ENCODE measurements at places on chromosomes 11 and 22.

- no peak for DNase-seq
Observed at GRCh38 chr22:36520423-36520822, 8.5 kb downstream of the EIF3D start.

DNA sequence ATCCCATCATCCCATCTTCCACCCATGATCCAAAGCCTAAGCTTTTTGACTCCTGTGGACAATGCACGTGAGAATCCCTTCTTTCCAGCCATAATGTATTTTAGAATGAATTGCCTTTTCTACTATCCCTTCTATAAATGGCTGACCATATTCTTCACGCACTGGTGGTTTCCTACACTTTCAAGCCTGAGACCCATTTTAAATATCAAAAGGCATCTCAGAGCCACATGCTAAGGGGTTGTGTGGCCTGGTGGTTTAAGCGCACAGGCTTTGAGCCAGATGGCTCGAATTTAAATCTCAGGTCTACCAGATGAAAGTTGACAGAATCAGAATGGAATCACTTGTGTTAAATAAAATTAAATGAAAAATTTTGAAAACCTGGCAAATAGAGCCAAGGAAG lies 54.5 kb downstream of the C11orf91 start:
- DNase-seq, result no peak

DNA sequence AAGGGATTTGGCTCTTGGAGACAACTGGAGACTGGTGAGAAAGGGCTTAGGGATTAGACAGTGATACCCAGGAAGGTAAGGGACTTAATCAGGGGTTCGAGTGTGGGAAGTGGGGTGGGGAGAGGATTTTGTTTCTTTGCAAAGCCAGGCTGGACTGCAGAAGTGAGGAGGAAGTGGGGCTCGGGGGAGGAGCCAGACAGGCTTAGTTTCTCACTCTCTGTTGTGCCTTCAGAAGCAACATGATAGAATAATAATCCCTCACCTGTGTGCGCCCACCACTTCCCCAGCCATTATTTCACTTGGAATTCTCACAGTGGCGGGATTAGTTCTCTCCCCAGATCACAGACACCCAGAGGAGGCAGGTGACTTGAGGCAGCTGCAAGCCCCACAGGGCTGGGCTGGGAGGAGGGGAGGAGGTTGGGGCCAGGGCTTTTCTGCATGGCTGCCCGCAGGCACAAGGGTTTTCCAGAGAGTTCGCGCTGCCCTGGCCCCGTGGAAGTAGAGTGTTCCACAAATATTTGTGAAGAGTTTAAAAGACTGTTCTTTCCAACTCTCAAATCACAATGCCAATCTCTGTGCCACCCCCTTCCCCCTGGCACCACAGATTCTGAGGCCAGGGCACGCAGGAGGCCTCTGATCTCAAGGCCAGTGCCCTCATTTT lies 4.0 kb upstream of the SEC14L2 start:
- DNase-seq, result no peak

GRCh38 chr11:859394-860131 lies 16.9 kb downstream of the TSPAN4 start:
- DNase-seq, result no peak

- no peak for DNase-seq
Observed at GRCh38 chr11:44611687-44612434, 46.4 kb downstream of the CD82 start.

DNA sequence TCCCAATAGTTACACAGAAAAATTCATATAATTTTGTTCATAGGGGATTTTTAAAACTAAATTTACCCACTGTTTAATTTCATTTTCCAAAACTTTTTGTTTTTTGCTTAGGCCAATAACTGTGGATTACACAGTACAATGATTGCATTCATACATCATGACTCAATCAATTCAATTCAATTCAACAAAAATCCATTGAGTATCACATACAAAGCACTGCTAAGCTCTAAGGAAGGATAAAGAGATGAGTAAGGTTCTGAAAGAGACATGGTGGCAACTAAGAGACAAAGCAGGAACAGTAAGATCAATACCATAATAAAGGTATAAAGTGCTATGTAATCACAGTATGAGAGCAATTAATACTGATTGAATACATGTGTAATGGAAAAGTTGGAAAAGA lies 9.4 kb upstream of the LAYN start:
- no peak for DNase-seq

DNA sequence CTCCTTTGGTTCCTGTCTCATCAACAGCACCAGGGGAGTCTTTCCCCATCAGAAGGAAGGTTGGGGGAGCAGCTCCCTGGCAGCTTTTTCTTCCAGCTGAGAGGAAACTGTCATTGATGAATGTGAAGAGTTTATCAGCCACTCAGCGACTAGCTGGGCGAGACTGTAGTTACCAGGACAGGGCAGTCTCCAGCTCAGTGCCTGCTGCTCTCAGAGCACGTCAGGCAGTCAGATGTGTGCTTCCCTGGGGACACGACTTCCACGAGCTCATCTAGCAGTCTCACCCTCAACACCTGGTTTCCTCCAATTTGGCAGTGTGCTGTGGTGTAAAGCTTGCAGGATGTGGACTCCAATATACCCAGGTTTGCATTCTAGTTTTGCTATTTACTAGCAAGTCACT lies 12.5 kb upstream of the C1QTNF4 start:
- no peak for DNase-seq

DNA sequence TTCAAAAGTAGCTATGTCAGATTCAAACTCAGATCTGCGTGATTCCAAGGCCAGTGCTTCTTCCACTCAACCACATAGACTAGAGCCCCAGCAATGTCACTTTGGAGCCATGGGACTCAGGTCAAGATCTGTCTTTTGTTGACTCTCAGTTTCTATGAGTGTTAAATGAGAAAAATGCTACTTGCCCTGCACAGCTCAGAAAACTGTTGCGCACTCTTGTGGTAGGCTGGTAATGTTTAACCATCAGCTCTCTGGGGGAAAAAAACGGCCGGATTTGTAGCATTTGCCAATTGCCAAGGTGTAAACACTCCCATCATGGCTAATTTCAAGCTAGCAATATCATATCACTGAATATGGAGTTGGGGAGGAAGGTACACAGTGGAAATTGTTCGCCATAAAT lies 328.1 kb upstream of the SYN3 start:
- DNase-seq, result no peak

GRCh38 chr22:44538518-44539315 lies 40.7 kb upstream of the RTL6 start:
- no peak for DNase-seq

DNA sequence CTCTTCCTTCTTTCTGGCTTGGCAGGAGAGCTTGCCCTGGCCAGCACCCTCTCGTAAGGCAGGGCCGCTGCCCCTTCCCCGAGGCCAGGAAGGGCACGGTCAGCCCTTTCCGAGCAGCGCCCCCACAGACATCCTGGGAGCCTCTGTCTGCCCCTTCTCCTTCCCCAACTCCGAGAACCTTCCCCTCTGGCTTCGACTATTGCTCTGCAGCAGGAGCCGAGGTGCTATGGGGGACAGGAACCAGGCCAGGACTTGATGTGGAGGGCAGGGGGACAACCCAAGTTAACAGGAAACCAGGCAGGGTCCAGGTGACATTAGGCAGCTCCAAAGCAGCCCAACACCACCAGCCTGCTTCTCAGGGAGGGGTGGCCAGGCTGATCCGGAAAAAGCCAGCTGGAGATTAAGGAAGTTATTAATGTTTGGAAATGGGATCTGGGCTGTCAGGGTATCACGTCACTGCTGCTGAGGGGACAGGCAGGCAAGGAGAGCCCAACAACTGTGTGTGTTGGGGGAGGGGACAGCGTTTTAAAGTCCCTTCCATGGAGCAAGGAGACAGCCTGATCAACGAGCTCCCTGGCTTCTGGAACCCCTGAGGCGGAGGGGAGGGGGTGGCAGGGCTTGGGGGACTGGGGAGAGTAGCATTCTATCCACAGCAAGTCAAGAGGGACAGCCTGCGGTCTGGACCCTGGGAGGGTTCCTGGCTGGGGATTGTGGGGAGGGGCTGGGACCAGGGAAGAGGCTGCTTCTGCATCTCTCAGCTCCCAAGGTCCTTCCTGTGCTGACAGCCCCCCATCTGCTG lies 27.3 kb downstream of the SYT7 start:
- DNase-seq, result no peak

GRCh38 chr11:16382638-16383380 lies 26.5 kb upstream of the SOX6 start:
- DNase-seq, result no peak

DNA sequence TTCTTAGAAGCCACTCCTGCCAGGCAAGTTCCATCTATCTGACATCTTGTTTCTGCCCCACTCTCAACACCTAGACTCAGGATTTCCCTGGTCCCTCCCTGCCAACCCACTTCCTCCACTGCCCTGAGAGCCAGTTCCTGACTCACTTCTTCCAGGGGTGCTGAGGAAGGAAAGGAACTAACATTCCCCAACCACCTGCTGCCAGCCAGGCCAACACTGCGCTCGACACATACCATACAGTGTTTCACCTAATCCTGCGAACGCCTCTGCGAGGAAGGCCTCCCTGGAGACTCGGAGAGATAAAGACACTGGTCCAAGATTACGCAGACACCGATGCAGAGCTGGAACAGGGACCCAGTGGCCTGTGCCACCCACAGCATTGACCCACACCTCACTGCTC lies 40.2 kb downstream of the MICAL3 start:
- DNase-seq, result no peak

DNA sequence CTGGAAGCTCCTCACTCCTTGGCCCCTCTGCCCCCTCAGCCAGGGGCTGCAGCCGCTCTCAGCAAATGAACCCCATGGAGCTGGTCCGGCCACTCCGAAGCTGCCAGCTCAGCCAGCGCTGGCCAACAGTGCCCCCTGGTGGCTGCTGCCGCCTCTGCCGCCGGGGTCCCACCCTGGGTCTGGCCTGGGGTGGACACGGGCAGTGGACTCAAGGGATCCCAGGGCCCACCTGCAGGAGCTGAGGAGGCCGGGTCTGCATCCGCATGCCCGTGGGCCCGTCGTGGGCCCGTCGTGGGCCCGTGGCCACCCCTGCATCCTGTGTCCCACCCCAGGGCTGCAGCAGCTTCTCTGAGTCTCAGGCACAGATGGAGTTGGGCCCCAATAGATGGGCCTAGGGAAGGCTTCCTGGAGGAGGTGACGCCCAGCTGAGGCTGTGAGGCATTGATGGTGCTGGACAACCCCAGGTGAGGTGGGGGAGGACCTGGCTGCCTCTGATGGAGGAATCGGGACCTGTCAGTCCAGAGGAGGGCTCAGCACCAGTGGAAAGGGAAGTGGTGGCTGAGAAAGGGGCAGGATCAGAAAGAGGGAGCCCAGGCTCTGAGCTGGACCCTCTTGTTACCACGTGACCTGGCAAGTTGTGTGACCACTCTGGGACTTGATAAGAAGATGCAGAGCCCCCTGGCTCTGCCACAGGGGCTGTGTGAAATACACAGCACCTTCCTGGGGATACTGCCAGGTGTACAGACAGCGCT lies 522.3 kb downstream of the BRD1 start:
- DNase-seq, result peak; percentile 44

- no peak for DNase-seq
Observed at GRCh38 chr22:31938296-31938695, 6.0 kb upstream of the YWHAH start.

- no peak for DNase-seq
Observed at GRCh38 chr22:44184006-44184405, 3.3 kb downstream of the PARVG start.

DNA sequence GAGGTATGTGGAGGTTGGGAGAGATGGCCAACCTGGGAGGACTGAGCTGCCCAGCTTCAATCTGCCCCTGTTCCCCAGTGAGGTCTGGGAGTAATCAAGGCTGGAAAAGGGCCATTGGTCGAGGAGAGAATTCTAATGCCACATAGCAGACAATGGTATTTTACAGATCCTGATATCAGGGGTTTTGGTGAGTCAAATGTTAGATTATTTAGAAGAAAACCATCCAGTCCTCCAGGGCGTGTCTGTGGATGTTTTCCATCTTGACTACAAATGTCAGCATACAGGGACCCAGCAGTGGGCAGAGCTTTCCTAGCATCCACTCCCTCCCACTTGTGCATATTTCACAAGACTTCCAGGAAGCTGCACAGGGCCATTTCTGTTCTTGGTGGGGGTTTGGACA lies 107.9 kb downstream of the SCN3B start:
- no peak for DNase-seq

- DNase-seq, result no peak
Observed at GRCh38 chr11:76277298-76278175, 71.2 kb upstream of the WNT11 start.

DNA sequence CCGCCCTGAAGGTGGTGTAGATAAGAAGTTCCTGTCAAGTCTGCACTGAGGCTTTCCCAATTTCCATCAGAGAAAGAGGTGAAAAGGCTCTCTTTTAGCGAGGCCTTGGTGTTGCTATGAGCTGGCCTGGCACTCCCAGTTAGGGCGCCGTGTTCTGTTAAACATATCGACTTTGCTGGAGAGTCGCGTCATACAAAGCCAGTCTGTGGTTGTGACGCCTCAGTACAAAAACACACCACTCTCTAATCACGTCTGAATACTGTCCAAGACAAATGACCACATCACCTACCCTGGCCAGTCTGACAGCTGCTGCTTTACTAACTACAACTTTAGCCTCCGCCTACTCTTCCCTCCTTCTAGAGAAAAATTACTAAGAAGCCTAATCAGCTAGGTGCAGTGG lies 8.0 kb upstream of the TOLLIP start:
- no peak for DNase-seq

GRCh38 chr11:9210922-9211320 lies 54.2 kb downstream of the DENND5A start:
- DNase-seq, result no peak

DNA sequence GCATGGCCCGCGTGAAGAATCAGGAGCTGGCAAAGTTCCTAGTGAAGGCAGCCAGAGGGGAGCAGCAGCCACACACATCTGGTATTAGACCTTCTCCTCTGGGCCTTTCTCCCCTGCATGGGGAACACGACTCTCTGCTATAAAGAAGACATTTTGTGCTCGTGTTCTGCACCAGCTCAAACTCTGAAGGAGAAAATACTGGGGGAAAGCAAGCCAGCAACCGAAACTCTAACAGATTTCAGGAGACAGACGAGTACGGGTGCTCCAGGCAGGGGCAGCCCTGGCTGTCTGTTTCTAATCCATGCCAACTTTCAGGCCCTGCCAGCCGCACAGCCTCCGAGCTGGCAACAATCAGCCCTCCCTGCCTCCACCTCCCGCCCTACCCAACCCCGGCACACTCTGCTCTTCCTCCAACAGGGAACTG lies 296.3 kb downstream of the BRD1 start:
- DNase-seq, result no peak

DNA sequence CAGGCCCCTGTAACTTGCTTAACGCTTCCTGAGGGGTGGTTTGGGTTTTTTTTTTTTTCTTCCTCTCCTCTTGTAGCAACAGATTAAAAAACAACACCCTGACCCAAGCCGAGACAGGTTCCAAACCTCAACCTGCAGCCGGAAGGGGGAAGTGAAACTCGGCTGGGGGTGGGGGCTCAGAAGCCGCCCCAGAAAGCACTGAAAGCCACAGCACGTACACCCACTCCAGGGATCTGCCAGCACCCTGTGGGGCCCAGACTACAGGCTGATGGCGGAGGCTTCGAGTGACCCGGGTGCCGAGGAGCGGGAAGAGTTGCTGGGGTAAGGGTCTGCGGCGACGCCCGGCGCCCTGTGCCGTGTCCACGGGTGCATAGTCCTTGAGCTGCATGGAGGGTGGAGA lies at the start of gene LSP1:
TSS of gene LSP1 (plus strand) at position 208 of the 400 bp plus-strand sequence. CDS start at position 269, 61 bp downstream.
- DNase-seq, result no peak

Data from NT2/D1 (cell line).